ENCODE measurements at places on chromosomes 3 and 15. TPM values are rescaled to one million over a fixed set of nuclear protein-coding genes. Genes with fewer than 3 reads are reported as not detected.

DNA sequence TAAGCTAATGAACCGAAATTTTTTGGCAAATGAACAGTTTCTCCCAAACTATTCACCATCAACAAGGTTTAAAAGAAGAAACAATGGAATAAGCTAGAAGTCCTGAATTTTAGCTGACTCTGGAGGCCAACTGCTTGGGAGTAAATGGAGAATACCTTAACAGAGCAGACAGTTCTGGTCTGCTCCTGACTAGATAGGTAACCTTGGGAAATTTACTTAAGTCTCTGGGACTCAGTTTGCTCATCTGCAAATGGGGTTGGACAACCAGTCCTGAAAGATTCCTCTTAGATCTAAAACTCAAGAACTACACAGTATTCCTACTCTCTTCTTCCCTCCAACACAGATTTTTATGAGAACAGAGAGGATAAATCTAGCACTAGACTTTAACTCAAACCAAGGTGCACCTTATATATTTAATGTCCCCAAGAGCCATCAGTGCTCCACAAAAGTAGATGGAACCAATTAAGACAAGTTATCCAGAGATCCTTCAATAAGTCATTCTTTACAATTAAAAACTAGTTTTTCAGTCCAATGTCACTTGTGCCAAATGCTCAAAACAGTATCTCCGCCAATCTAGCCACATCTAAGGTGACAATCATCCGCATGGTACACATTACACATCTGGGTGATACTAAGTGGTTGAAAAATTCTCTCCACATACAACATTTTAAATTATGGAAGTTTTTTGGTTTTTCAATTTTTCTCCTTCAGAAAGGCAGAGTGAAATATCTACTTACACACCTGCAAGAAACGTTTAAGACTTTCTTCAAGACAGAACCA is 1.5 kb downstream of the RHOA start:
- no peak for DNase-seq

DNA sequence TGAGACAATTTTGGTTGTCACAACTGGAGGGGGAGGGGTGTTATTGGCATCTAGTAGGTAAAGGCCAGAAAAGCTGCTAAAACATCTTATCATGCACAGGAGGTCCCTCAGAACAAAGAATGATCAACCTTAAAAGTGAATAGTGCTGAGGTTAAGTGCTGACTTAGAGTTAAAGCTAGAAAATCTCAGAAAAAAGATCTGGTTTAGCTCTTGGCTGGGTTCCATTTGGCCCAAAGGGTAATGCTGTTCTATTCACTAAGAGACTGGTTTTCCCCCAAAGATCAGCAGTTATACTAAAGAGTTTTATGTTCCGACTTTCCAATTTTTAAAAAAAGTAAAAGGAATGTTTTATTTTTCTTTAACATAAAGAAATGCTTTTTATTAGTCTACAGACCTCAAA is 15.6 kb downstream of the DCBLD2 start:
- no peak for DNase-seq

GRCh38 chr15:40420793-40421192 is 15.2 kb downstream of the IVD start:
- no peak for DNase-seq

DNA sequence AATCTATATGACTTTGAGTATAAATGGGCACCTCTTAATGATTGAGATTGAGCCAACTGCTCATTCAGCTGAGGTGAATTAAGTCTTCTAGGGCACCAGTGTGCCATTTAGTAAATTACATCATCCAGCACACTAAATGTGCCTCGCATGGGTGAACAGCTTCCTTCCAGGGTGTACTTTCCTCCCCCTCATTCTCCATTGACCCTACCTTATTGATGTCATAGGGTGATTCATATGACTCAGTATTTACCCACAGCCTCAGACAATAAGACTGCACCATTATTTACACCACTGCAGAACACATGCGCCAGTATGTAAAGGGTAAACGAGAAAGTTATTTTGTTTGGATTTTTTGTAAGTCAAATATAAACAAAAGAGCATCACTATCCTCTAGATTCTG is 185.2 kb upstream of the ARL6 start:
- no peak for DNase-seq

DNA sequence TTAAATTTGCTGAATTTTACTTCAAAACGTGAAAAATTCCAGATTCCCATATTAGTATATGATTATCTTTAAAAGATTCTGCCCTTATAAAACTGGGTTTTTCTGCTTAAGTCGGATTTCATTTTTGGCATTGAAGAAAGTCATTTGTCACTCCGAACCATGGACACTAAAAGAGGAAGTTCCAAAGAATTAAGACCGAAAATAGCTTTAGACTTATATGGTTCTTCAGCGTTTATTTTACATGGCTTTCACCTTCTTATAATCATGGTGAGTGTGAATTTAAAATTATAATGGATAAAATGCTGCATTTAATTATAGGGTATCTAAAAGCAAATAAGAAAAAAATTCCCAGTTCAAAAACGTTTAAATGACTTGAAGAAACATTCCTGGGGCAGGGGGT is 1.0 kb downstream of the C3orf38 start:
- DNase-seq = no peak

DNA sequence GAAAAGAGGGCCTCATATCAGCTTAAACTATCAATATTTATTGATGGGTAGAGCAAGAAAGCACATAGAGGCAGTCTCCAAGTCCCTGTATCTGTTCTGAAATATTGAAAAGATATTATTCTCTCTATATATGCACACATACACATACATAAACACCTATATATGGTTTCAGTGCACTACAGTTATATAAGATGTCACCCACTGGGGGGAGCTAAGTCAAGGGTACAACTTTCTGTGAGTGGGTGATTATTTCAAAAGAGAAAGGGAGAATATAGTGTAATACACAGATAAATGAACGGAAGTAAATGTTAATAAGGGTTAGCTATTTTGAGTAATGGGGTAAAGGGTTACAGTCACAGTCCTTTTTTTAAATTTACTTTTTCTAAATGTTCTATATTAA is 8.8 kb downstream of the SNTN start:
- peak; percentile 9 for DNase-seq

- no peak for DNase-seq
Observed at GRCh38 chr3:69032142-69032541, 18.7 kb upstream of the EOGT start.

GRCh38 chr3:94360987-94361386 is 298.1 kb downstream of the NSUN3 start:
- DNase-seq = peak; percentile 10

DNA sequence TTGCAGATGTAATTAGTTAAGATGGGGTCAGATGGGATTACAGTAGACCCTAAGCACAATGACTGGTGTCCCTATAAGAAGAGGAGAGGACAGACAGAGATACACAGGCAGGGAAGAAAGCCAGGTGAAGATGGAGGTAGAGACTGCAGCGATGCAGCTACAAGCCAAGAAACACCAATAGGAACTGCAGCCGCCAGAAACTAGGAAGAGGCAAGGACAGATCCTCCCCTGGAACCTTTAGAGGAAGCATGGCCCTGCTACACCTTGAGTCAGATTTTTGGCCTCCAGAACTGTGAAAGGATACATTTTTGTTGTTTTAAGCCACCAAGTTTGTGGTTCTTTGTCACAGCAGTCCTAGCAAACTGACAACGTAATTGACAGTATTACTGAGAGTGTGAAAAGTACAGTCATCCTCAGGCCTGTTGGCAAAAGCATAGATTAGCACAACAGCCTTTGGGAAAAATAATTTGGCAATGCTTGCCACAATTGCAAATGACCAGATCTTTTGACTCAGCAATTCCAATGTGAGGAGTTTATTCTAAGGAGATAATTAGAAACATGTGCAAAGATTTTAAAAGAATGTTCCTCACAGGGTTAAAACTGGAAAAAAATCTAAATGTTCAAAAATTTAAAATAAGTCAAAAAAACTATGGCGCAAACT is 82.6 kb upstream of the TJP1 start:
- no peak for DNase-seq

GRCh38 chr3:3288255-3288654 is 108.8 kb upstream of the CRBN start:
- no peak for DNase-seq

GRCh38 chr3:195601382-195601781 is 17.6 kb upstream of the APOD start:
- no peak for DNase-seq

DNA sequence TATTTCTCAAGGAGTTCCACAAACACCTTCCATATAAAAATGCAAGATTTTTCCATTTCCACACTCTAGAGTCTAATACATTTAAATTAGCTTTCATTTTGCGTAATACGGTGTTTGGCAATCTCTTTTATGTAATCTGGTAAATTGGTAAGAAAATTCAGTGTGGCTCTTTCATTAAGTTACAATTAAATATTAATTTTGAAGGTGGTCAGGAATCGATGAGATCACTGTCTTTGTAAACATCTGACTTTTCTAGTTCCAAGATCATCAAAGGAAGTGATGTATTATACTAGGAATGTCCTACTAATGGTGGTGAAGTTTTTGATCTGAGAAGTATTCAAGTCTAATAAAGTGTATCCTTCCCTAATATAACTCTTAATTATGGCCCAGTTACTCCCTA is 1.1 kb upstream of the UTS2B start:
- no peak for DNase-seq

DNA sequence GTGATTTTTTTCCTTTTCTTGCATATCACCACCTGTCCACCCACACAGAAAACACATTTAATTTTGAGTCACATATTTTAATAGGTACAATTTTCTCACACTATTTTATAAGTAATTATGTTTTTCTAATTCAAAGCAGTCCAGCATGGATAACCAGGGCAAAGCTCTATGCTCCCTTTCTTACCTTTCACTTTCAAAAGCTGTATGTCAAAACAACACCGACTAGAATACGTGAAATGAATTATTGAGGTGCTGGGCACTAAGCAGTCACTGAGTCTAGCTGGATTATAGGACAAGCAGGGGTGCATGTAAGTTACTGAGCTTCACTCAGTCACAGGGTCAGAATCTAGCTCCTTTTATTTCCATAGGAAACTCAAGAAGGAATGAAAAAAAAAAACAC is 60.6 kb downstream of the LSAMP start:
- no peak for DNase-seq

GRCh38 chr3:16897254-16897926 is 12.6 kb downstream of the PLCL2 start:
- DNase-seq = no peak

- no peak for DNase-seq
Observed at GRCh38 chr3:98972720-98973119, 71.2 kb upstream of the DCBLD2 start.

- no peak for DNase-seq
Observed at GRCh38 chr3:183477801-183478456, 49.5 kb upstream of the MCF2L2 start.

DNA sequence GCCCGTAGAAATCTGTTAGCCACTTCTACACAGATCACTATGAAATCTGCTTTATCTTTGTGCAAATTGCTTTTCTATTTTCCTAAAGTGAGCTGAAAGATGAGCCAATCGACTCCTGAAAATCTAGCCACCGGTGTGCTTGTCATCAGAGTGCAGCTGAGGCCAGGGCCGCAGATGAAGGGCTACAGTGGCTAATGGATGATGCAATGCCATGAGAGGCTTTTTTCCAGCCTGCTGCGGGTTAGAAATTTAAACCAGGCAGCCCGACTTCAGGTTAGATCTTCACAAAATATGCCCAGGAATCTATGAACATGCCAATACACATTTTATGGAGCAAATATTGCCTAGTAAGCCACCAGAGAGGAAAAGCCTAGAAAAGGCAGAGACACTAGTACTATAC is 948.2 kb upstream of the CFAP20DC start:
- no peak for DNase-seq

GRCh38 chr15:36798366-36798765 is 218.9 kb downstream of the CDIN1 start:
- no peak for DNase-seq

GRCh38 chr3:85053626-85054025 is 94.8 kb downstream of the CADM2 start:
- DNase-seq = no peak

Gene SCN11A
- total RNA-seq = 0.28 TPM

Gene PP2D1
- not detected for total RNA-seq

Gene CLDN18
- not detected for total RNA-seq

Gene CELSR3
- total RNA-seq = 5.9 TPM
